ENCODE measurements at places on chromosomes 4 and X.

DNA sequence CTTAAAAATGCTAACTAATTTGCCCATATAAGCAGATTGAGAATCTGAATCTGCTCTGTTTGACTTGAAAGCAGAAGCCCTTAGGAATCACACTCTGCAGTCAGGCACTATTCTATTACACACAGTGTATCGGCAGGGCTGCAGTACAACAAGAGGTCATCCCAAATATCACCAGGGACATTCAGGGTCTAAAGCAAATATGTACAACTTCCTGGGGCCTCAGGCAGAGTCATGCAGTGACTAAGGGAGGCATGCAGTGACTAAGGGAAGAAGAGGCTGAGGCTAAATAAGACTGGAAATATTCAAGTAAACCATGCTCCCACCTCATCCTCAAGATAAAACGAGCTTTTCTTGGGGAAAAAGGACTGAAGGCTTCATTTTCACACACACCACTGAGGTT lies 20.9 kb downstream of the MAPK10 start:
- no peak for DNase-seq

DNA sequence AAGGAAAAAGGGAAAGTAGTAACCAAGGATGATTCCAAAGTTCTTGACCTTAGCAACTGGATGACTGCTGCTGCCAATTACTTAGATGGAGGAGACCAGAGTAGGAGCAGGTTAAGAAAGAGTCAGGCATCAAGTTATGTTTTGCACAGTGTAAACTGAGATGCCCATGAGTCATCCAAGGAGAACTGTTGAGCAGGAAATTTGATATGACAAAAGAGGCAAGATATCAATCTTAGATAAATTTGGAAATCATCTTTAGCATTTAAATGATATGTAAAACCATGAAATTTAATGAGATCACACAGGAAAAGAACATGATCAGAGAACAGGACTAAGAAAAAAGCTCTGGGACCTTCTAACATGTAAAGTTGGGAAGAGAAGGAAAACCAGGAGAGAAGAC lies 361.3 kb downstream of the OPHN1 start:
- no peak for DNase-seq

GRCh38 chrX:109710181-109710580 lies 22.9 kb downstream of the ACSL4 start:
- no peak for DNase-seq

DNA sequence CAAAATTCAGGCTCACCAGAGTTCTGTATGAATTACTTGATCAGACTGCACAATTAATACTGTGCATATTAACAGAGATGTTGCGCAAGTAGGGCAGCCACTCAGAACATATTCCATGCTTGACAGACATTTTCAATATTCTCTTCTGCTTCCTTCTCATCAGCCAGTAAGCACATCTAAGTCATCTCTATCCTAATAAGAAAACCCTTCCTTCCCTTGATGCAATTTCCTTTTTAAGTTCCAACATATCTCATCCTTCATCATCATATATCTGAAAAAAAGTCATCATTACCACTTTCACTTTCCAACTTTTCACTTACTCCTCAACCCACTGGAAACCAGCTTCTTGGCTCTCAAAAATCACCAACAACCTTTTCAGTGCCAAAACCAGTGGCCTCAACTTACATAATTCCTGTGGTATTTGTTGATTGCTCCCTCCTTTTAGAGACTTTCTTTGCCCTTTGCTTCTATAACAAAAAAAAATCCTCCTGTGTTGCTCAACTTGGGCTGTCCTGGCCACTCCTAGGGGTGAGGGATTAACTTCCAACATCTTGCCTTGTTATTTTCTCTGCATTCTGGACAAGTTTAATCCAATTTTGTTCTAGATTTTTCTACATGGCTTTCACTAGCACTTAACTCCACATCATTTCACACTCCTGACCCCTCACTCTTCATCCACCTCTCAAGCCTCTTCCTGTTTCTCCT lies 14.1 kb downstream of the MBNL3 start:
- DNase-seq: no peak

- no peak for DNase-seq
Observed at GRCh38 chr4:48210966-48211328, 58.7 kb downstream of the TEC start.

- DNase-seq: no peak
Observed at GRCh38 chr4:141957416-141957815, 321.0 kb downstream of the IL15 start.

DNA sequence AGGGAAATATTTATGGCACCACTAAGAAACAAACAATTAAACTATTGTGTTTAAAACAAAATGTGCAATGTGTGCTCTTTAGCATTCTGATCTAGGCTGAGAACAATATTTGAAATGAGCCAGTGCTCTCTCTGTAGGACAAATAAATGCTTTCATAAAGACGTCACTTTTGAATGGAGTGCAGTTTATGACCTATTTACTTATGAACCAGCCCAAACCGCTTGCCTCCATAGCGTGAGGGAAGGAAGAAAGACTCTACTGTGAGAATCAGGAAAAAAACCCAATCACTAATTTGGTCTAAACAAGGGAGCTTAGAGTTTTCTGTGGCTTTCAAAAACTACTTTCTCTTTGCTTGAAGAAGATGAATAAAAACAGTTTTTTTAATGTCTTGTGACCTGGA lies 39.4 kb downstream of the SAT1 start:
- DNase-seq: no peak

DNA sequence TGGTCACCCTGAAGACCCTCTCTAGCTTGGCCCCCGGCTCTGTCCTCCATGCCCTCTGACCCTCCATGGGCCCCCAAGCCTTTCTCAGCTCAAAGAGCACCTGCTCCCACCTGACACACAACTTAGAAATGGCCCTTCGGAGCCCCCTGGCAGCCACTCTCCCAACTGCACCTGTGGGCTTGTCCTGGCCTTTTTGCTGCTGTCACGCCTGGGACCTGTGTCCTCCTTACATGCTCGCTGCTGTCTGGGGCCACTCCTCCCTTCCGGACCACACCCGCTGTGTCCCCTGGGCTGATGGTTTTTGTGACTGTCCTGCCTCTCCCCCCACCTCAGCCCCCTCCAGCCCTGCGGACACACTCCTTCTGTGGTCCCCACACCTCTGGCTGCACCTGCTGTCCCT lies 106.2 kb upstream of the AFAP1 start:
- no peak for DNase-seq

DNA sequence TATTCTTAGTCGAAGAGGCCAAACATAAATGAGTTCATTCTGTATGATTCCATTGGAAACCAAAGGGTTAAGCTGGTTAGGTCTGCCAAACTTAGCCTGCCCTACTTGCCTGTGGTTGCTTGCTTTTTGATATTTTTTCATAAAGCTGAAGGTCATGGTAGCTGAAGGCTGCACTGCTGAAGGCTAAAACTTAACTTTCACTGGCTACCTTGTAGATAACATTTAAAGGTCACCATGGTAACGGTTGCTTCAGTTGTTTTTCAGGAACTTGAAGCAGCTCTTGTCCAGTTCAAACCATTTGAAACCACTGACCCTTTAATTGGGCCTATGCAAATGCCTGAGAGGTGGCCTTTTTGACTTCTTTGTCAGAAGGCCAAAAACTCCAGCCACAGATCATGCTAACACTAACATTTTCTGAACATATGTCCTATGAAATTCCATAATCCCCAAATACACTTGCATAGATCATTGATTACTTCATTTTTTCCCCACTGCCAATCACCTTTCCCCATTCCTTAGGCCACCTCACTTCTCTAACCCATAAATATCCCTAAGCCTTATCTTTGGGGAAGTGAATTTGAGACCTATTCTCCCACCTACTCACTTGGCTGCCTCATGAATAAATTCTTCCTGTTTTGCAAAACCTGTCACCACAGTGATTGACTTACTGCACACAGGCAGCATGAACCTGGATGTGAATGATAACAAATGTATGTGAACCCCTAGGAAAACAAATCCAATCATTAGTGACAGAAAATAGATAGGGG lies 10.7 kb upstream of the SMIM10L2A start:
- no peak for DNase-seq

DNA sequence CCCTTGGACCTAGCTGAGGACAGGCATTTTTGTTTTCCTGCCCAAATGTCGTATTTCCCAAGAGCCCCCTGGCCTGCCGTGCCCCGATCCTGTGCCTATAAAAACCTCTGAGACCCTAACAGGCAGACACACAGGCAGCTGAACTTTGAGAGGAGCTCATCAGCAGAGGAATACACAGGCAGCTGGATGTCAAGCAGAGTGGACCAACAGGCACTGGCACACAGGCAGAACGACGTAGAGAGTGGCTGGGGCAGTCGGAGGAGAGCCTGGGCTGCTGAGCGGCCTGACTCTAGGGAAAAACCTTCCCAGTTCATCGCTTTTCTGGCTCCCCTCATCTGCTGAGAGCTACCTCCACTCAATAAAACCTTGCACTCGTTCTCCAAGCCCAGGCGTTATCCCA lies 896.1 kb downstream of the PCDH18 start:
- no peak for DNase-seq

DNA sequence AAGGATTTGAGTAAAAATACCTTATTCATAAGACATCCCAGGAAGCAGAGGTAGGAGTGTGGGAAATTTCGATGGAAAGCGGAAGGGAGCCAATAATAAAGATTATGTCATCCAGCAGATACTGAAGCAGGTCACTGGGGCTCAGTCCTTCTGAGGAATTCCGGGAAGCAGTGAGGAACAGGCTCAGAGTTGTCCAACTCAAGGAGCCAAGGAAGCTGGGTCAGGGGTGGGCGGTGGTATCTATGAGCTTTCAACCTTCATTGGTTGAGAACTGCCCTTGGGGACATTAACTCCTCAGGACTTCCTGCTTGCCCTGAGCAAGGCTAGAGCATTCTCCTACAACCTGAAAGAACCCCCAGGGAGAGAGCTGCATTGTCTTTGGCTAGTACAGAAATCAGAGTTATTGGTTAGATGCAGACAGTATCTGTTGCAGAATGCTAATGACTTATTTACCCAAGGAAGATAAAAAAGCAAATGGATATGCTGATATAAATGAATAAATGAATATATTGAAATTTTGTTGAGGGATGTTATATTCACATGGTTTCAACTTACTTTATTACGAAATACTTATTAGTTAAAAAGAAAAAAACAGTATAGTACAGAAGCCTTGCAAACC lies 68.2 kb downstream of the DMP1 start:
- DNase-seq: no peak

GRCh38 chr4:169619518-169619957 lies 840 bp upstream of the CLCN3 start:
- no peak for DNase-seq

- no peak for DNase-seq
Observed at GRCh38 chr4:1996866-1997611, 11.7 kb downstream of the NELFA start.

- DNase-seq: no peak
Observed at GRCh38 chr4:113958766-113959538, 20.5 kb downstream of the ARSJ start.

GRCh38 chrX:5810636-5811035 lies 418.0 kb downstream of the NLGN4X start:
- DNase-seq: no peak
